ENCODE measurements at places on chromosomes 11 and 22.
A peak's percentile ranks its signal among the peaks of the same experiment; 100 is the strongest.

DNA sequence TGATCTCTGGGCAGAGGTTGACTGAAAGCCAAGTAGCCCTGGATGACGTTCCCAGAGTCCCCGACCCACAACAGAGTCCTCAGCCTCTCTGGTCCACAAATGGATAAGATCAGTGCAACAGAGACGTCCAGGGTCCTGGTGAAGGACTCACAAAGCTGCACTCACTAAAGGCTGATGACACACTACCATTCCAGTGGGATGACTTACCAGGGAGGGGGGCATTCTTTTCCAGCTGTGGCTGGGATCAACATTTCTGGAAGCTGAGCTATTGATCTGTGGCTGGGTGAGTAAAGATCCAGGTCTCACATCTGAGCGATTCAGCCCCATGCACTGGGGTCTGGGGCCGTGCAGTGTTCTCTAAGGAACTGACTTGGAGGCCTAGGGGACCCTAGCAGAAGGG is 296.2 kb downstream of the NTM start:
- DNase-seq = no peak

DNA sequence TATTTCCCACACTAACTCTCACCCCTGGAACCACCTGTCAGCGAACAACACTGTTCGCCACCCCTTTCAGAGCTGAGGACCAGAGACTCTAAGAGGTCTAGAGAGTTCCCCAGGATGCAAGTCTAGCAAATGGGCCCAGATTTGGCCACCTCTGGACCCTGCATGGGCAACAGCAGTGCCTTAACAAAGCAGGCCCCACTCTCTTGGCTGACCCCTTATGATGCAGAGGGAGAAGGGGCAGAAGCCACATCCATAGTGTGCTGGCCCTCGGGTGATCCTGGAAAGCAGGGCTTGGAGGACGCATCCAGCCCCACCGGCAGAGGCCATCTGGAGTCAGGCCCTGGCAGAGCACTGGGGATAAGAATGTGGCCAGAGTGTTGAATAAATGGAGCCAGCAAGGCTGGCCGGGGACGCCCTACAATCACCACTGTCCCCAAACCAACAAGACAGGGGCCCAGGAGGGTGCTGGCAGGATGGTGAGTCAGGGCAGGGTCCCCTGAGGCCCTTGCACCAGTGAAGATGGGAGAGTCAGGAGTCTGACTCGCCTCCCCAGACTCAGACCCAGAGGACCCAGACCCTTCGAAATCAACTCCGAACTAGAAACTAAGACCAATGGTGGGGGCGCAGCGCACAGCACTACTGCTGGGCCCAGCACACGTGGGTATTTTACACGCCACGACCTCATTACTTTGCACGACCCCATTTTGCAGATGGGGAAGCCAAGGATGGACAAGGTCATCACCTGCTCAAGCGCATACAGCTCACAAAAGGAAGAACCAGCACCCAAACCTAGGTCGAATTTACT is 6.5 kb downstream of the CSNK1E start:
- no peak for DNase-seq

- DNase-seq = no peak
These were observed 9.3 kb upstream of the POU2AF1 start for GRCh38 chr11:111388420-111388819.

- no peak for DNase-seq
These were observed 3.3 kb downstream of the IL18BP start for GRCh38 chr11:72001834-72002591.

- DNase-seq = no peak
These were observed 59.2 kb upstream of the PHOX2A start for GRCh38 chr11:72303179-72303578.

GRCh38 chr11:76735841-76736240 is 47.3 kb upstream of the TSKU start:
- no peak for DNase-seq

- DNase-seq = no peak
These were observed 2.5 kb downstream of the PANX1 start for GRCh38 chr11:94131047-94131717.

DNA sequence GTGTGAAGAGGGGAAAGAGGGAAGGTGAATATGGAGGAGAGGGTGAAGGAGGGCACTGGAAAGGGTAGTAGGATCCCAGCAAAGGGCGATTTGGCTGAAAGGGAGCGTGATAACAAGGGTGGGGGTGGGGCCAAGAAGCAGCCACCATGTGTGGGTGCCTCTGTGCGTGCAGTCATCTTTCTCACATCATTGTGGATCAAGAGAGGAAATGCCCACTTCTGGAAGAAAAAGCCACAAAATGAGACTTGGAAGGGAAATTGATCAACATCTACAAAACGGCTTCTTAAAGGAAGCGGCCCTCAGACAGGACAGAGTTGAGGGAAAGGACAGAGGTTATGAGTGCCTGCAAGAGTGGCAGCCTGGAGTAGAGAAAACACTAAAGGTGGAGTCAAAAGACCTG is 1.2 kb upstream of the CXCR5 start:
- DNase-seq = no peak

- DNase-seq = no peak
These were observed 17.1 kb upstream of the MED17 start for GRCh38 chr11:93767018-93767417.

DNA sequence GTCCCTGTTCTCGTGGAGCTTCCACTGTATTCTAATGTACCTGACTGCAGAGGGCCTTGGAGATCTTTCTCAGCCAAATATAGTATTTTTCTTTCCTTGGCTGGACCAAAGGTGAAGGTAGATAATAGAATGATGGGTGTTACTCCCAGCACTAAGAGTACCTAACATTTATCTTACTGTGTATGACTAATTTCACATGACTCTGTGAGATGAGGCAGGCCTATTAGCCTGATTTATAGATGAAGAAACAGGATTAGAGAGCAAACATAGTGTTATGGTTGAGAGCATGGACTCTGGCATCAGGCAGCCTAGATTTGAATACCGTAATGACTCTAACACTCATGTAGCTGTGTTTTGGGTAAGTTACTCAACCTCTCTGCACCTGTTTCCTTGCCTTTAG is 2.7 kb downstream of the ACO2 start:
- no peak for DNase-seq

DNA sequence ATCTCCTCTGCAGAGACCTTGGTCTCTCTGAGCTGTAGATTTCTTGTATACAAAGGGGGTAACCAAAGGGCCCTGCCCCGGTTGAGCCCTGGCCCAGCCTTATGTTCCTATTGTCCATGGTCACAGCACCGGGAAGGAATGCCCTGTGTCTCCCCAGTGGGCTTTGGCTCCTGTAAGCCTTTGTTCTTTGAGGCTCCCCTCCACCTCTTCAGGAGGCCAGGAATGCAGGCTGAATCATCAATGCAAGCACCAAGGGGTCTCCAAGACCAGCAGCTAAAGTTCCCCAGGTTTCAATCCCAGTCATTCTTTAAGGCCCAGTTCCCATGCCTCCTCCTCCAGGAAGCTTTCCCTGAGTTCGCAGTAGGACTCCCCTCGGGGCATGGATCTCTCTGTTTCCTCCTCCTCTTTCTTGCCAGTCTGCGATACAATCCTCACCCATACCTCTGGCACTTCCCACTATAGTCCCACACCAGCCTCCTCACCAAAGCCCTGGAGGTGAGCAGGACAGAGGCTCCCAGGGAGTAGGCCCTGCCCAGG is 29.2 kb upstream of the KLHL35 start:
- DNase-seq = no peak

GRCh38 chr11:71491531-71491930 is 35.5 kb upstream of the KRTAP5-7 start:
- DNase-seq = no peak

GRCh38 chr11:95264881-95265280 is 33.9 kb upstream of the SESN3 start:
- no peak for DNase-seq

DNA sequence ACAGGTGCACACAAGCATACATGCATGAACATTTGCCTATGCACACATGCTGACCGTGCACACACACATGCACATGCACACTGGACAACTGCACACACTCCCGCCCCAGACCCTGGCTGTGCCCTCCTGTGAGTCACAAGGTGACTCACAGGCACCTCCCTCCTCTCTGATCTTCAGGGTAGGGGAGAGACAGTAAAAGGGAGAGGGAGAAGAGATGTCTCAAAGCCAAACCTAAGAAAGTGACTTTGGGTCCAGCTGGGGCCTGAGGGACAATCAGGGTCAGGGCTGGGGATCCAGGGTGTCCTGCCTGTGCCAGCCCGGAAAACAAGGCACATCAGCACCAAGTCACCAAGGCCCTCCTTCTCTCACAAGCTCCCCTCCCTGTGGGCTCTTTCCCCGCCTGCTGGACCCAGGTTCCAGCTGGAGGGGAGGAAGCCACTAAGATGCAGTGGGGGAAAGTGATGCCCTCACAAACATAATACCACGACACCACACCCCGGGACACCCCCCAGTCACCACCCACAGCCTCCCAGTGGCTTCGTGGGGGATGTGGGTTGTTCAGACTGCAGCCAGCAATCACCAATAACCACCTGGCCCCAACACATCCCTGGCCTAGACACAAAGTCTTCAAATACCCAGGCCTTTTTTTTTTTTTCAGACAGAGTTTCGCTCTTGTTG is 39.3 kb downstream of the PDGFB start:
- no peak for DNase-seq

- no peak for DNase-seq
These were observed 130.5 kb downstream of the SPON1 start for GRCh38 chr11:14093065-14093464.

DNA sequence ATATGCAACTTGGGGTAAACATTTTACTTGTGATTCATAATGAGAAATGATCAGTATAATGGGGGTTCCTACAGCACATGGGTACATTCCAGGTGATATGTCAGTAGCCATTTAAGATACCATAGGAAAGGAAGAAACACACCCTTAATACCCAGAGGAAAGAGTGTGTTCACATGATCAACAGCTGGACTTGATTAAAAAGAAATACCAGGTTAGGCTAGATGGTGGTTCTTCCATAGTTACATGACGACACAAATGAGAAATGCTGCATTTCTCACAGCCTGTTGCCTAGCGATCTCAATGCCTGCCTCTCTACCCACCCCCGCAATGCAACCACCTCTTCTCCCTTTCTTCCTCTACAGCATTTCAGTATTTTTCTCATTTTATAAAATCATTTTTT is 96.8 kb downstream of the TTC28 start:
- no peak for DNase-seq

DNA sequence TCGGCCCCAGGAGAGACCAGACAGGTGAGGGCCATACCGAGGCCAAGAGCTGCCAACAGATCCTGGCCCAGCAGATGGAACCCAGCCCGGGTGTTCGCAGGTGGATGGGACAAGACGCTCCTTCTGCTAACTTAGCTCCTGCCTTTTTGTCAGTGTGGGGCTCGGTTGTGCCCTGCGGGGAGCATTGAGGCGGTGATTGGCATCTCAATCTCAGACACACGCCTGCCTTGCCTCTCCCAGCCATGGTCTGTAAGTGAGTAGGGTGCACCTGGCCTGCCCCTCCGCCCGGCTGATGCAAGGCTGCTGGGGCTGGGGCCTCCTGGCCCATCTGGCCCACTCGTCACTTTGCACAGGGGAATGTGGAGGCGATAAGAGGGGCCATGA is 350.1 kb downstream of the TBC1D22A start:
- no peak for DNase-seq

- DNase-seq = peak; percentile 5
These were observed 787.7 kb downstream of the NTM start for GRCh38 chr11:132158091-132158490.

GRCh38 chr22:16914006-16914405 is 88.8 kb upstream of the XKR3 start:
- no peak for DNase-seq

- no peak for DNase-seq
These were observed 84.9 kb downstream of the PRR5L start for GRCh38 chr11:36381015-36381360.

DNA sequence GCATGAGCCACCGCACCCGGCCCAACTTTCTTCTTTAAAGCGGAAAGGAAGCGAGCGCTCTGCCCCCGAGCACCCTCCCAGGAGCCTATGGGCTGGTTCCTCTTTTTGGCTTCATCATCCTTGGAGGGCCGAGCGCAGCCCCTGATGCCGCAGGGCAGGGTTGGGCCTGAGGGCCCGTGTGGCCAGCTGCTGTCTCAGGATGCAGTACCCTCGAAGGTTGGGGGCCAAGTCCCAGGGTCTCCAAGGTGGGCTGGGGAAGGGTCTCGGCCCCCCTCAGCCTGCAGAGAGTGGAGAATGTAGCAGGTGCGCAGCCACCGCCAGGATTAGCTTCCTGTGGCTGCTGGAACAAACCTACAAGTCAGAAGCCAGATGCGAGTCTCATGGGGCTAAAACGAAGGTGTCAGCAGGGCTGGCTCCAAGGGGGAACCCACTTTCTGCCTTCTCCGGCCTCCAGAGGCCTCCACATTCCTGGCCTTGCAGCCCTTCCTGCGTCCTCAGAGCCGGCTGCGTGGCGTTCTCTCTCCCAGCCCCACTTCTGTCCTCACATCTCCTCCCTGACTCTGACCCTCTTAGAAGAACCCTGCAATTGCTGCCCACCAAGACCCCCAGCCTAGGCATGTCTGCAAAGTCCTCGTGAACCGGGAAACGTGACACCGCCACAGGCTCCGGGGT is 2.9 kb downstream of the PANX2 start:
- no peak for DNase-seq

Data from glomerular endothelial cell (primary cell).